ENCODE measurements at places on chromosomes 6 and 20.

- no peak for DNase-seq
Observed at GRCh38 chr6:107977283-107977682, 19.3 kb upstream of the SEC63 start.

DNA sequence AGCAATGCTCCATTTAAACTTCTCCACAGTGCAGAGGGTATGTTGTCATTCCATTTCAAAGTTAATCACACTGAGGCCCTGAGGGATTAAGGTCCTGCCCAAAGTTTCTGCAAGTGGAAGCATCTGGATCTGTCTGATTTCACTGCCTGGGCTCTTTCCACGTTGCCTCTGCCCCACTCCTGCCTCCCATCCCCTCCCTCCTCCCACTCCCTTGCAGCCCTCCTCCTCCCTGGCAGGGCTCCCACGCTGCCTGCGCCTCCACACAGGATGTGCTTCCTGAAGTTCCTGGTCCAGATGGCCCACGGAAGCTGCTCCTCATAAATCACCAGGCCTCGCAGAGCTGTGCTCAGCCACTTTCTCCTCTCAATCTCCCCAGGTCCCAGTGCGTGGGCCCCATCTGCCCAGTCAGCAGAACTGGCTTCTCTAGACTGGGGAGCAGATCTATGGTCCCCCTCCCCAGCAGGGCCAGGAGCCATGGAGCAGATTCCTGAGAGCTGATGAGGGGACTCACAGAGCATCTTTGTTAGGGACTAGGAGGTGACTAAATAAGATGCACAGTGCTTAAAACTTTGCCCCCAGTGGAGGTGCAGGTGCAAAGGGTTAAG is 65.4 kb upstream of the MAFB start:
- no peak for DNase-seq

DNA sequence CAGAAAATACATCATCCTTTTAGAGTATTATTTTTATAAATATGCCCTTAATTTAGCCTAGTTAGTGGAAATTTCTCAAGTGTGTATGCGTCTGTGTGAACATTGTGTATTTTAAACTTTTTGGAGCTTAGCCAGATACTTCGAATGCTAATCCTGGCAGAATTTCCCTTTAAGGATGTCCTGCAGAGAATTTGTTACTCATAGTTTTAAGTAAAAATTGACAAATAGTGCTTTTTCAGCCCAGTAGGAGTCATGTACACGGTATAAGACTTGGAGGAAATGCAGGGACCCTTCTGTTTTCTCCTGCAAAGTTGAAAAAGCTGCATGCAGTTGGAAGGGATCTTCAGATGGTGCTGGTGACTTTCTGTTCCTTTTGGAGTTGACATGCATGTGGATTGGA is at the start of gene FHL5:
TSS of gene FHL5 (plus strand) at position 243 of the 400 bp plus-strand sequence. CDS start 40,486 bp downstream, outside the sequence.
- no peak for DNase-seq

DNA sequence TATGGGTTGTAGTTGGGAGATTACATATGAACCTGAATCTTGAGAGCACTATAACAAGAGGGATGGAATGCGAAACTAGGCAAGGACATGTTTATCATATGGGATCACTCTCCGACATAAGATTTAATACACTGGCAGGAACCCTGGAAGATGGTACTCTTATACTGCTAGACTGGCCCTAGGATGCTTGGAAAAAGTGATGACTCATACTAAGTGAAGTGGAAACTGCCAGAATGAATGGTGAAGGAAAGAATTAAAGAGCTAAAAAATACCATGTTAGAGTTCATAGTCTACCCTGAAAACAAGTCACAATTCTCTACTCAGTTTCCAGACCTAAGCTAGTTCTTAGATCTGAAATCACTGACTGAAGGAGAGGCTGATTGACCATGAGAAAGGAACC is 45.5 kb upstream of the THEMIS start:
- DNase-seq, result no peak

DNA sequence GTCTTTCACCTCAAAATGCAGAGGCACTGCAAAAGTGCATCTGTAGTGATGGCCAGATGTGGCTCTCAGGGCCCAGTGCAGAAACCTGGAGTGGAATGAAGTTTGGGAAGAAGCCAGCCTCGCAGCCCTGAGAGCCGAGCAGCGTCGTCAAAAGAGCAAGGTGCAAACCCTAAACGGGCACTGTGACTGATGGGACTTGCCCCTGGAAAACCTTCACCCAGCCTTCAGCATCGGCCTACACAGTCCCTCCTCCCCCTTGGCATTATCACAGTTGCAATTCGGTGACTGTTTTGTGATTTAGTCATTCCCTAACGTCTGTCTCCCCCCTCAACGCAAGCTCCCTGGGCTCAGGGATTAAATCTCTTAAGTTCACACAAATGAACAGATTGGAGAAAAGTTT is 38.6 kb downstream of the TAF4 start:
- DNase-seq, result no peak

DNA sequence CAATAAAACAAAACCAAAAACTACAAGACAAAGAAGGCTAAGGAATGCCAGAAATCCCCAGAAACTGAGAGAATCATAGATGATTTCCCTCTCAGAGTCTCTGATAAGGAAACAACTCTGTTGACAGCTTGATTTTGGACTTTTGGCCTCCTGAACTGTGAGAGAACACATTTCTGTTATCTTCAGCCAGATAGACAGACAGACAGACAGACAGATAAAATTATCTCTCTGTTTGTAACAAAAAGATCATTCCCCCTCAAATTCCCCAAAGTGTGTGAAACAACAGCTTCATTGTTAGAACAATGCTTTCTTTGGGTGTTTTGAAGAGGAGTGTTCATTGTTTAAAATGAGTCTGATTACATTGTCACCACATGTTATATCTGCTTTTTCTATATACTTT is 148.2 kb downstream of the BCKDHB start:
- no peak for DNase-seq

DNA sequence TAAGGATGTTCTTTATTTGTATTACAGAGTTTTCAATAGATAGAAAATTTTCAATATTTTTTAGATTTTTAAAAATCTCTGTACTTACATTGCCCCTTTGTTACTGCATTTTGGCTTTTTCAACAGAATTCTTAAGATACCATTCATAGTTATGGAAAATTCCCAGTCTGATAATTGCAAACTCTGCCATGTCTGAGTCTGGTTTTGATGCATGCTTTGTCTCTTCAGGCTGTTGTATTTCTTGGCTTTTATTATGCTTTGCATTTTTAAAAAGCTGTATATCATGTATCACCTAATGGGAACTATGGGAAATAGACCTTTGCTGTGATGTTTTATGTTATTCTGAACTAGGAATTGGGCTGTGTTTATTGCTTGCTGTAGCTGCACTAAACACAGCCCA is 898.9 kb upstream of the ADGRB3 start:
- no peak for DNase-seq

GRCh38 chr20:37468886-37469285 is 52.2 kb upstream of the NNAT start:
- DNase-seq, result no peak

DNA sequence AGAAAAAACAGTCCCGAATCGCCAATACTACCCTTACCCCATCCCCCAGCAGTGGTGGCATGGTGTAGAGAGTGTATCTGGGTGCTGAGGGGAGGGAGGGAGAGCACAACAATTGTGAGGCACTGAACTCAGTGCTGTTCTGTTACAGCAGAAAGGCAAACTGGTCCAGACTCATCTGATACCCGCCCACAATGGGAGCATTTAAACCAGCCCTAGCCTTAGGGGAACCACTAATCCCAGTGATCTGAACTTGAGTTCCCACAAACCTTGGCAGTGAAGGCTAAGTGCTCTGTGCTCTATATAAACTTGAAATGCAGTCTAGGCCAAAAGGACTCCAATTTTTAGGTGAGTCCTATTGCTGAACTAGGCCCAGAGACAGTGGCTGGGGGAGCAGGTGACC is 666.4 kb upstream of the PTCHD4 start:
- no peak for DNase-seq

DNA sequence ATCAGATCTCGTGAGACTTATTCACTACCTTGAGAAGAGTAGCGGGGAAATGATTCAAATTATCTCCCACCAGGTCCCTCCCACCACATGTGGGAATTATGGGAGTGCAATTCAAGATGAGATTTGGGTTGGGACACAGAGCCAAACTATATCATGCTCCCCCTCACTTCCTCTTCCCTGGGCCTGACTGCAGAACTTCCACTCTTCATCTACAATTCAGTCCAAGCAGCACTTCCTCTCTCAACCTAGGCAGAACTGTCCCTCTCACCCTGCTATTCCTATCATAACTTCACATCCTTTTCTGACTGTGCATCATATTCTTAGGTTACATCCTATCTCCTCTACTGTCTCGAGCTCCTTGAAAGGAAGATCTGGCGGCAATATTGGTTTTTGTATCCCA is 184.0 kb upstream of the HDDC2 start:
- DNase-seq, result no peak

GRCh38 chr20:46085179-46085851 is 4.4 kb downstream of the NCOA5 start:
- no peak for DNase-seq

- DNase-seq, result no peak
Observed at GRCh38 chr6:168073937-168074730, 4.9 kb downstream of the FRMD1 start.

DNA sequence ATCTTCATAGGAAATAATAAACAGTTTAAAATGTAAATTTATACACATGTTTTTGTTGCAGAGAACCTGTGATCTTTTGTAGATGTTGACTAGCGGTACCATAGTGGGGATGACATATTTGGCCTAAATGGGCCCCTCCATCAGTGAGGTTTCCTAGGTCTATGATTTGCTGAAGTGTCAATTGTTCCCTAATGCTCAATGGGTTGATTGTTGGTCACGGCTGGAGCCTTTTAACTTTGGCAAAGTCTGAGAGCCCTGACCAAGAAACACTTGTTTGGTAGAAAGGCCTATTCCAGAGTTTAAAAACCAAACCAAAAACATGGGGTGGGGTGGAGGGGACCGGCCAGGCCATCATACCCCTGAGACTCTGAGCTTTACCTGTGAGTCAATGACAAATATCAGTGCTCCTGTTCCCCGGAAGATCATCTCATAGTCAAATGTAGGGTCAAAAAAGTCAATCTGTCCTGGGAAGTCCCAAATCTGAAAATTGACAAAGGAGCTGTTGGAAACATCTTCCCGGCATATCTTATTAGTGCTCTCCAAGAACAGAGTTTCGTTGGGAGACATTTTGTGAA is 25.1 kb downstream of the RRAGD start:
- no peak for DNase-seq

- no peak for DNase-seq
Observed at GRCh38 chr20:41476446-41476845, 109.8 kb upstream of the EMILIN3 start.

DNA sequence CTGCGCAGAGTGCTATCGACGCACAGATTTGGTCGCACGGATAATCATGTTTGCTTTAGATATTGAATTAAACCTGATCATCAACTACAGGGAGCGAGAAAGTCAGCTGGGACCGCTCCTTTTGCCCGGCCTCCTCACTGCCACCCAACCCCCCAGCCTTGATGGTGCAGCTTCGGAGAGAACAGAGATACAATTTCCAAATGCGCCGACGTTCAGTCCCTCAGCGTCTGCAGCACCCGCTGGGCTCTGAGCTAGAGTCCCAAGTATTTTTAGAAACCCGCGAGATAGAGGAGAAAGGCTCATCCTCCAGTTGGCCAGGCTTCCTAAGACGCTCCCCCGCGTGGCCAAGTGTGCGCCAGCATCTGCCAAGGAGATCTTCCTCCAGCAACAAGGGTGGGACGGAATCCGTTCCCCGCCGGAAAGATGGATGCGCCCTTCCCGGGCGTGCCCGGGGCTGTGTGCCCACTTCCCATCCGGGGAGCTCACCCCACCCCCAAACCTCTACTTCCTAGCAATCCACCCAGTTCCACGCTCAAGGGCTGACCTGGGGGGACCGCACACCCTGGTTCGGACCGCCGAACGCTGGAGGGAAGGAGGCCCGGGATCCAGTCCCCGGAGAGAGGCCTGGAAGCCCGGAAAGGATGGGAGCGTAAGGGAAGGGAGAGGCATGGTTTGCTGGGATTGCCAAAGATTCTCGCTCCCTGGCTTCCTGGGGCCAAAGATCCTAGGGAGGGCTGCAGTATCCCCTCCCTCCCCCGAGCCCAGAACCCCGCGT is 4.1 kb downstream of the NKX2-2 start:
- no peak for DNase-seq

- DNase-seq, result no peak
Observed at GRCh38 chr6:511488-512137, 120.1 kb downstream of the IRF4 start.

GRCh38 chr20:56391037-56391436 is 978 bp downstream of the AURKA start:
- DNase-seq, result no peak

GRCh38 chr6:46917002-46917545 is 4.7 kb downstream of the ADGRF5 start:
- no peak for DNase-seq

DNA sequence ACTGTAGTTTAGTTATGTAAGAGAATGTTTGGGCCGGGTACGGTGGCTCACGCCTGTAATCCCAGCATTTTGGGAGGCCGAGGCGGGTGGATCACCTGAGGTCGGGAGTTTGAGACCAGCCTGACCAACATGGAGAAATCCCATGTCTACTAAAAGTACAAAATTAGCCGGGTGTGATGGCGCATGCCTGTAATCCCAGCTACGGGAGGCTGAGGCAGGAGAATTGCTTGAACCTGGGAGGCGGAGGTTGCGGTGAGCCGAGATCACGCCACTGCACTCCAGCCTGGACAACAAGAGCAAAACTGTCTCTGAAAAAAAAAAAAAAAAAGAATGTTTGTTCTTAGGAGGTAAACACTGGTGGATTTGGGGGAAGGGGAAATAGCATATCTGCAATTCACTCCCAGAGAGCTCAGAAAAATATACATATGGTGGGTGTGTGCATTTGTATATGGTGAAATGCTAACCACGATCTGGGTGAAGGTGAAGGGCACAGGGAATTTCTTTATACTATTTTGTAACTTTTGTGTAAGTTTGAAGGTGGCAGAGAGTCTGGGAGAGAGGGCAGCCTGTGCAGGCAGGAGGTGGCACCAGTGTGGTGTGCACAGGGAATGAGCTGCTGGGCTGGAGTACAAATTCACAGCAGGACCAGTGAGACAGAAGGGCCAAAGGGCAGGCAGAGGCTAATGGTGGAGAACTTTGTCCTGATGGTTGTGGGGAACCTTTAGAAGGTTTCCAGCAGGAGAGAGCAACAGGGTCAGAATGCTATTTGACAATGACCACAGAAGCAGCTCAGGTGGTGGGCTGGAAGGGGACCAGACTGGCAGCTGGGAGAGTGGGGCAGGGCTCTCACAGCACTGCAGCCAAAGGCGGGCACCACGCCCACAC is 42.4 kb downstream of the SSR1 start:
- peak; percentile 96 for DNase-seq

- peak; percentile 80 for DNase-seq
Observed at GRCh38 chr6:32969685-32970412, 1.5 kb downstream of the BRD2 start.

DNA sequence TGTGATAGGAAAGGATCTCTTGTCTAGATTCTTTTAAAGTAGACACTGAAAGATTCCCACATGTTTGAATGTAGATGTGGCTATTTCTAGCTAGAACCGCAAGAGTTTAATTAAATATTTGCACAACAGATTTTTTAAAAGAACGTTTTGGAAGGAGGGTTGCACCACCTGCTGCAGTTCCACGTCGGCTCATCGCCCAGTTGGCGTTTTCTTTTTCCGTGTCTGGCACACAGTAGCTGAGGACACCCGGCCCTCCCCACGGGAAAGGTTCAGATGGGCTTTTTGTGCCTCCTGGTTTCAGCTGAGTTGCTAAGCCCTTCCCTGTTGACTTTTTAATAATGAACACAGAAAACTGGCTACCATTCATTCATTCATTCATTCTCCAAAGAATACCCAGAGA is 41.8 kb upstream of the DOK5 start:
- peak; percentile 71 for DNase-seq

Measured in pancreas (tissue), 10 donors.